Fibroblast of gingiva (primary cell): ENCODE measurements at places on chromosomes 5 and 9.

DNA sequence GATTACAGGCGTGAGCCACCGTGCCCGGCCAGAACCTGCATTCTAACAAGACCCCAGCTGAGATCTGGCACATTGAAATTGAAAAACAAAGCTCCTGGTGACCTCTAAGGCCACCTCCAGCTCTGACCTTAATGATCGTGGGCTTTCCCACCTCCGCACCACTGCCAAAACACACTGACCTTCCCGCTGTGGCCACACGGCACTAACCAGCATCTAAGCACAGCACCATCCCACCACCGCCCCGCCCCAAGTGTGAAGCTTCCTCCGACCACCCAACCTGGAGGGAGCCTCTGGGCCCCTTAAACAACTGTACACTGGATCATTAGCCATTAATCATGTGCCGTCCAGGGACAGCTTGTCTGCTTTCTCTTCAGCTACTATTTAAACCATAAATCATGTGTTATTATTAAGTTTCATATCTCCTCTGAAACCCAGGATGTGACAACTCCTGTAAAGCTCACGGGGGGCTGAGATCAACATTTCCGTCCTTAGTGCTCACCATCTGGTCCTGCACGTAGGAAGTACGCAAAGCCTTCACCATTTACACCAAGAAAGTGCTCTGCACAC is 80.6 kb downstream of the COL23A1 start:
- no peak for DNase-seq

- no peak for DNase-seq
Measured at GRCh38 chr9:18331808-18332209, 142.1 kb upstream of the ADAMTSL1 start.

DNA sequence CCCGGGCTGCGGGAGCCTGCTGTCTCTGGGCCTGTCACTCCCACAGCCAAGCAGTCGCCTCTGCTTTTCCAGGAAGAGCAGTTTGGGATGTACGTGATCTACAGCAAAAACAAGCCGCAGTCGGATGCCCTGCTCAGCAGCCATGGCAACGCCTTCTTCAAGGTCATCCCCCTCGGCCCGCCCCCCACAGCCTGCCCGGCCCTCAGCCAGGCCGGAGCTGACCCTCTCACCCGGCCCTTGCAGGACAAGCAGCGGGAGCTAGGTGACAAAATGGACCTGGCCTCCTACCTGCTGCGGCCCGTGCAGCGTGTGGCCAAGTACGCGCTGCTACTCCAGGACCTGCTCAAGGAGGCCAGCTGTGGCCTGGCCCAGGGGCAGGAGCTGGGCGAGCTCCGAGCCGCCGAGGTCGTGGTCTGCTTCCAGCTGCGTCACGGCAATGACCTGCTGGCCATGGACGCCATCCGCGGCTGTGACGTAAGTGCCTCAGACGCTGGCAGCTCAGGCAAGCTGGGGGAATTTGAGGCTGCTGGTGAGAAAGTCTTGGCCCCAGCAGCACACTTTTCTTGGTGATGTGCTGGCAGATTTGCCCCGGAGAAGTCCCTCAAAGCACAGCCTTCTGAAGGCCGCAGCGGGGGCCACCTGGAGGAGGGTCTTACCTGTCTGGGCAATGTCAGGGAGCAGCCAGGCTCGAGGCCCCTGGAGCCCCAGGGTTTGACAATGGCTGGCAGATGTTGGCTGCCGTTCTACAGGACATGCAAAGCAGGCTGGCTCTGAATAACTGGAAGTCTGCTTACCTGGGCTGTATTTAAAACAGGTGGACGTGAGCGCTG is 20.1 kb upstream of the LRRC14B start:
- no peak for DNase-seq

GRCh38 chr5:37664551-37664950 is 175.3 kb downstream of the GDNF start:
- DNase-seq = no peak

- no peak for DNase-seq
Measured at GRCh38 chr5:132177691-132178149, 49.9 kb downstream of the P4HA2 start.

DNA sequence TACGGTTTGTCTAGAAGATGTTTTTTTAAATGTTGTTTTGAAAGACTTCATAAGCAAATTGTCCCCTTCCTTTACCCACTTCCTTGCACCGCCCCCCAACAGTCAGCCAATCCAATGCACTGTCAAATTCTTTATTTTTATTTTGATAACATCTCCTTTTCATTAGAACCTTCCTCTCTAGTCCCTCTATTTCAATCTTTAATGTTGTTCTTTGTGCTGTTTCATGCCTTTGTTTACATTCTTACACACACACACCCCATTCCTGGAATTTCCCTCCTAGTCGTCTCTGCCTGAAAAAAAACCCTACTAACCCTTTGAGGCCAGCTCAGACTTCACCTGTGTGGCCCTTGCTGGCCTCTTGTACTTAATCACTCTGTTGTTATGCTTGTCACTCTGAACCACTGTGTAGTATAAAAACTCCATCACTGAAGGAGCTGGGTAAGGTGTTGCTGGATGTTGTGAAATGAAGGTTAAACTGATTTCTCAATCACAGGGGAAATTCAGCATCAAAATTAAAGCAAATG is 133.4 kb downstream of the UGCG start:
- DNase-seq = peak; percentile 48

GRCh38 chr5:72179816-72180440 is 72.7 kb downstream of the MAP1B start:
- DNase-seq = no peak

GRCh38 chr9:130172161-130172857 is at the start of gene NCS1:
NCS1 (plus strand) TSS chr9:130172404; CDS start chr9:130172664, 260 bp downstream.
- DNase-seq = peak; percentile 72

GRCh38 chr9:35134920-35135319 is 19.3 kb upstream of the ATOSB start:
- DNase-seq = no peak

DNA sequence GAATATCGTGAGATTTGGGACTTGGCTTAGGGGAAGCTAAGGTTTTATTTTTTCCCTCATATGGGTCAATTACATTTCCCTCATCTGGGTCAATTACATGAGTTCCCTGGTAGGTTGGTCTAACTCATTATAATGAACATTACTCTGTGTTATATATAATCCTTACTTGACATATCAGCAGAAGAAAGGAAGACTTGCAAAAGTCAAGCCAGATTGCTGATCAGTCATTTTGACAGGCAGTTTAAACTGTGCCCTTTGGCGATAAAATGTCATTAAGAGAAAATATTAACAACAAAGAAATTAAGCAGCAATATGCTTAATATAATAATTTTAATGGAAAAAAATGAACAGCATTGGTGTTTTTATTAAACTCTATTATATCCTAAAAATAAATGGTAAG is 23.1 kb upstream of the TRPM3 start:
- DNase-seq = no peak

- no peak for DNase-seq
Measured at GRCh38 chr5:109155625-109156024, 254.1 kb downstream of the PJA2 start.

- peak; percentile 39 for DNase-seq
Measured at GRCh38 chr9:109542922-109543321, 44.8 kb upstream of the PTPN3 start.

GRCh38 chr5:179288101-179288808 is 57.0 kb downstream of the ADAMTS2 start:
- DNase-seq = no peak

DNA sequence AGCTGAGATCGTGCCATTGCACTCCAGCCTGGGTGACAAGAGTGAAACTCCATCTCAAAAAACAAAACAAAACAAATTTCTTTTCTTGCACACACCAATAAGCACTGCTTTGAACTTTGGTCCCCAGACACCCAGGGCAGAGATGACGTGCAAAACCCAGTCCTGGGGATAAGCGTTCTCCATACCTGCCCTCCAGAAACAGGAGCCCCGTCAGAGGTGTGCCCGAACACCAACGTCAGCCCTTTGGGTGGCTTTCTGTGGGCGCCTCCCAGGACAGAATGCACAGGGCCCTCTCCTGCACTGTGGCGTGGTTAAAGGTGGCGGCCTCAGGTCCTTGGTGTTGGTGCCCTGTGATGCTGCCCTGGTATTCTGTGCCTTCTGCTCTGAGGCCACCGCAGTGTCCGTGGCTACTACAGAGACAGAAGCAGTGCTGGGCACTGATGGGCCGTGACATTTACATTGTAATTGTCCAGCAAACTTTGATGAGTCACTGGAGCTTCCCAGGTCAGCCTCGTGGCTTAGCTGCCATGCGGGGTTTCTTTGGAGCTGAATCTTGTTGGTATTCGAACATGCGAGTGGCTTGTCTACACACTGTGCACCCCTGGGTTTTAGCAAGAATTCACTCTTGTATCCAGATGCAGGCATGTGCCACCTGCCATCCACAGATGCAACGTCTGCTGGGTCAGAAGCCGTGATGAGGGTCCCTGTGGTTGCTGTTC is 9.8 kb downstream of the PPP1R26 start:
- no peak for DNase-seq

DNA sequence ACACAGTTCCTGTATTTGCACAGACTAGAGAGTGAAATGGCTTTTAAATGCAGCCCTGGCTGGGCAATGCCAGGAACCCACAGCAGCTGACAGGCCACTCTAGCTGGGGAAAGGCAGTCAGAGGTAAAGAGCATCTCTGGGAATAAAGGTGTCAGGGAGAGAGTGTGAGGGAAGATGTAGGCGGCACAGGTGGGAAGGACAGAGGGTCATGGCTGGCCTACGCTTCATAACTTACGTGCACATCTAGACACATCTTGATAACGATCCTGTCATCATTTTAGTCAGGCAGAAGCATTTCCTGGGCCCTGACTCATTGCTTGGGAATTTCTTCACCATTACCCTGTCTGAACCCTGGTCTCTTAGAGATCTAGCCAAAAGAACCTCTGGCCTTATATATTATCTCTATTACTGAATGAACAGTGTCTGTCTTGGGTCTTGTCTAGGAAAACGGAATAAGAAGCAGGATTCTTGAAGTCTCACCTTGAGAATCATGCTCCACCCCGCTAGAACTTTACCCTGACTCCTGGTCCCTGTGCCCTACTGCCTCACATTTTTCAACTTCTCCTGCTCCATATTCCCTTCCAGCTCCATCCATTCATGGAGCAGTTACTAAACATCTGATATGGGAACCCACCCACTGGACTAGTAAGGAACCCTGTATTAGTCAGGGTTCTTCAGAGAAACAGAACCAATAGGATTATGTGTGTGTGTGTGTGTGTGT is 106.4 kb upstream of the ELL2 start:
- peak; percentile 57 for DNase-seq

DNA sequence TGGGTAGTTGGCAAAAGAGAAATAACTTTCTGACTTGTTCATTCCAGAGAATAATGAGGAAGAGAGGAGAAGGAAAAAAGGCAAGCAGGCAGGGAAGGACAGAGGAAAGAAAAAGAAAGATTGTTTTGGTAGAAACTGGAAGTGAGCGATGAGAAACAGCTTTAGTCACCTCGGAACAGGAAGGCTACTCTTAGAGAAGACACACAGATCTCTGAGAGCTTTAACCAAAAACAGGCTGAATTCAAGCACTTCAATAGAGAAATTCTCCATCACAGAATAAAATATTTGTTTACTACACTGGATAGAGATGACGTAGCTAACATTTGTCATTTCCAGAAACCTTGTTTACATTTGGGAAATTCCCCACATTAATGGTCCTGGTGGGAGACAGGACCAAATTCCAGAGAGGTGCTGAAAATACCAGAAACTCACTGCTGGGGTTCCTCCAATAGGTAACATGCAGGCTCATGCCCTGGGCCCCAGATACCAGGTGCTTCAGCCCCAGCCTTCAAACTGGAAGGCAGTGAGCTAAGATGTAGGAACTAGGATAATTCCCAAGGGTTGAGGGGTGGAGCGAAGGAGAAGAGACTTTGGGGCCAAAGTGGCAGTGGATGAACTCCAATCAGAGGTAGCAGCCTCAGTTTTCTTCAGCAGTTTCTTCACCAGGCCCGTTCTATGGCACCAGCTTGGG is 227.7 kb upstream of the GRAMD2B start:
- no peak for DNase-seq

GRCh38 chr9:118618084-118618483 is 751.2 kb downstream of the BRINP1 start:
- no peak for DNase-seq

DNA sequence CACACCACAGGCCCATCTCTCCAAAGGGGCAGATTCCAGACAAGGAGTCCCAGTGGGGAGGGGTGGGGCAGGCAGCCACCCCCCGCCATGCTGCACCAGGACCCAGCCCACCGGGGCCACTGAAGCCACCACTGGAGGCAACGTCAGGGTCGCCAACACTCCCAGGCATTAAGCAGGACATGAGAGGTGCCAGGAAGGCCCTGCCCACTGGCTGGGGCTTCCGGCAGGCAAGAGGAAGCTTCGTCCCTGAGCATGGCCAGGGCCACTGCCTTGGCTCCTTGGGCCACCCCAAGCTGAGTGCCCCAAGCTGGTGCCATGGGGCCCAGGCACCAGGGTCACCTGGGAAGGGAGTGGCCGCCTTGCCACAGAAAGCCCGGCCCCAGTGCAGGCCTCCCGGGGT is 17.5 kb downstream of the KCNT1 start:
- no peak for DNase-seq

DNA sequence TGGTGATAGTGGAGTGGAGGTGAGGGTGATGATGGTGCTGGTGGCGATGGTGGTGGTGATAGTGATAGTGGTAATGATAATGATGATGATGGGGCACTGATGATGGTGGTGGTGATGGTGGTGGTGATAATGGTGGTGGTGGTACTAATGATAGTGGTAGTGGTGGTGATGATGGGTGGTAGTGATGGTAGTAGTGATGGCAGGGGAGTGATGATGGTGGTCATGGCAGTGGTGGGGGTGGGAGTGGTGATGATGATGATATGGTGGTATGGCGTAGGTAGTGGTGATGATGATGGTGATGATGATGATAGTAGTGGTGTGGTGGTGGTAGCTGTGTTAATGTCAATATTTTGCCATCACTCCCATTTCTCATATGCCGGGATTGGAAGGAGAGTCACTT is 44.5 kb upstream of the ORM1 start:
- DNase-seq = no peak

DNA sequence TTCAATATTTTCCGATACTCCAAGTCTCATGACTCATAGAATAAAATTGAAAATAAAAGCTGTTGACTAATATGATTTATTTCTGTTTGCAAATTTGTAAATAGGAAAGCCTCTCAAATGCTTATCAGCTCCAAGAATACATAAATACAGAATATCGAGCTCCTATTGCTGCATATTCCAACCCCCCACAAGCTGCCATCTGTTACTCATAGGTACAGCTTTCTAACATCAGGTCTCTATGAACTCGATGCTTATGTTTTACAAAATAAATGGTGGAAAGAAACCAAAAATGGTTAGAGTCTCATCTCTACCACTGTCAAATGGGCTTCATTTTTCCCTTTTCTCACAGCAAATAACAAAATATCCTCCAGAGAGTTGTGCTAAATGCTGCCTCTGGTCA is 631.6 kb upstream of the CDH18 start:
- DNase-seq = no peak

GRCh38 chr5:39933061-39933460 is 508.3 kb upstream of the DAB2 start:
- no peak for DNase-seq

DNA sequence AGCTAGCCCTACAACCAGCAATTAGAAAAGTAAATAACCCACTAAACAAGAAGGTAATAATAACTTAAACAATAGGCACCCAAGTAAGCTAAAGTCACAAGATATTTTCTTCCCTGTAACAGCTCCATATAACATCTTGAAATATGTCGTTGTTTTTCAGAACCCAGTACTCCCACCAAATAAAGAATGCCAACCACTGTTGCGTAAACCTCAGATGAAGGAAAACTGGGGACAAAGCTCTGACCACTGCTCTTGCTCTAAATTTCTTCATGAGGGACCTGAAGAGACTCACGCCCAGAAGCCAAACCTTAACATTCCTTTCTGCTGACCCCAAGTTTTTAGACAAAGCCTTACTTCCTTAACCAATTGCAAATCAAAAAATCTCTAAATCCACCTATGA is 267.7 kb upstream of the GAS1 start:
- DNase-seq = no peak
